ENCODE measurements at places on chromosomes 6 and 20.

DNA sequence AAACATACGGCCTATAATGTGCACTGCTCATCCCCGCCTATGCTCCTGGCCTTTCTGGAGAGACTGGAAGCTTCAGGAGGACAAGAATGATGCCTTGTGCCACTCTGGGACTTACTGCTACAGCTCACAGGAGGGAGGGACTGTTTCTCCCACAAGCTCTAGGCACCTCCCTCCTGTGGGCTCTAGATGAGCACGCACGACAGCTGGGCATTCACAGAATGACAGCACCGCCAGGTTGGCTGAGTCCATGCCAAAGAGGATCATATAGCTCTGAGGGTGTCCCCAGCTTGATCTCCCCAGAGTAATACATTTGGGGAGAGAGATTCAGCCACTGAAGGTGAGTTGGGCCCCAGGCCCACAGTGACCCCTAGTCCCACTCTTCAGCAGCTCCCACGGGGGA is 10.1 kb upstream of the PGC start:
- DNase-seq = no peak

- DNase-seq = no peak
Measured at GRCh38 chr6:14488180-14488579, 370.6 kb downstream of the CD83 start.

DNA sequence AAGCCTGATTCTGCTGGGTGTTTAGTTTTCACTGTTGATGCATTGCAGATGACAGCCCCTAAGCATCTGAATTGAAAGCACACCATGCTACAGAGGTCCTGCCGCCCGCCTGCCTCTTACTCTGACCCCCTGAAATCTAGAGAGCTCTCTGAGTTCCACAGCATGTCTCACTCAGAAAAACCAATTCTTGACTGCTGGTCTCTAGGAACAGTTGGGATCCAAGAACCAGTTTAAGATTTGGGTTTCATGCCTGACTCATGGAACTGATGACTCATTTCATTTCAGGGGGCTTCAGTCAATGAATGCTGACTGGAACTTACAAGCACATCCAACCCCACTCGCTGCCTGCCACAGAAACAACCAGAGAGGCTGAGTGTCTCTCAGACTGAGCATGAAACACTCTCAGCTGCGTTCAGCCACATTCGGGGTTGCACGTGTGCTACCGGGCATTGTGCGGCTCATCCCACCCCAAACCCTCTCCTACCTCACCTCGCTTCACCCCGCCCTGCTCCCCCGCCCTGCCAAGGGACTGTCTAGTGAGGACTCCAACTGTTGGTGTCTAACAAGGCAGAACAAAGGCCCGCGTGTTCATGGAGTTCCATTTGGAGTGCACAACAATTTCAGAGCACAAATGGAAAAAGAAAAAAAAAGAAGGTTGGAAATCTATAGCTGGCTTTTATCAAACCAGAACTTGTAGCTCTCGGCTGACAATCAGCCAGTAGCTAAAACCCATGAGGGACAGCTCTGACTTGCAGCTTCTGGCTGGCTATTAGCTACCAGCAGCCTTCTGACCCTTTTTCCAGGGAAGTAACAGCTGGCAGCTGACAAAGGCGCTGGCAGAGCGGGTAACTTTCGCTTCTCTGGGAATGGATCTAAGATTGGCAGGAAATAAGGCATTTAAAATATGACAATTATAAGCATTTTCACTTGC is 20.0 kb upstream of the TRAF3IP2 start:
- peak; percentile 31 for DNase-seq

- DNase-seq = no peak
Measured at GRCh38 chr6:35642471-35643161, 46.1 kb downstream of the FKBP5 start.

DNA sequence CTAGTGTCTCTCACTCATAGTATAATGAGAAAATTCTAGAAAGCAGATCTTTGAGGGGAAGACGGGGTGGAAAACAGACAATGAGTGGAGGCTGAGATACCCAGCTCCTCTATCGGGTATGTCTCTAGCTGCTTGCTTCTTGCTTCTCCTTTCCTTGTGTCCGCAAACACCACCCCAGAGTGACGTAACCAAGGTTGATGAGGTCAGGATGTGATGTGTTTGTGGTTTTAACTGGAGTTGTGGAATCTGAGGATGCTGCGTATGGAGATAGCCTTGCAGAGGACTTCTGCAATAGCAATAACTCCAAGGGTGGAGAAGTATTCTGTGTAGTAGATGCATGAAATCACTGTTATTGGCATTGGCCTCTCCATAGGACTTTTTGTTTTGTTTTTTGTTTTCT is 132.7 kb upstream of the IFNGR1 start:
- peak; percentile 51 for DNase-seq

- DNase-seq = peak; percentile 8
Measured at GRCh38 chr6:150527100-150527499, 72.6 kb upstream of the PLEKHG1 start.

DNA sequence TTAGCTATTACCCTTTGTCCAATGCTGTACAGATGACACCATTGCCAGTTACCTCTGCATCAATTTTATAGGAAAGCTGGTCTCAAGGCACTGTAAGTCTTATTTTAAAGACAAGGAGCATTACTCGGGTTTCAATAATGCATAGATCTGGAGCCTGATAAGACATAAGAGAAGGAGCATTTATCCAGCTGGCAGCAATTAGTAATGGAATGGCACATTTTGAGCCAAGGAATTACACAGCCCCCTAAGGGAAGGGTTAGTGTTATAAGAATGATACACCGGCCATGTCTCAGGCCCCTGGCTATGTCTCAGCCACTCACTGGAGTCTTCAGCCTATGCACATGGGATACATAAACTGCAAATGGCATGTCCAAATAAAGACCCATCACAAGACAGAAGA is 23.1 kb upstream of the TMEM242 start:
- DNase-seq = no peak

GRCh38 chr6:35519313-35520015 is 6.8 kb upstream of the TULP1 start:
- no peak for DNase-seq

DNA sequence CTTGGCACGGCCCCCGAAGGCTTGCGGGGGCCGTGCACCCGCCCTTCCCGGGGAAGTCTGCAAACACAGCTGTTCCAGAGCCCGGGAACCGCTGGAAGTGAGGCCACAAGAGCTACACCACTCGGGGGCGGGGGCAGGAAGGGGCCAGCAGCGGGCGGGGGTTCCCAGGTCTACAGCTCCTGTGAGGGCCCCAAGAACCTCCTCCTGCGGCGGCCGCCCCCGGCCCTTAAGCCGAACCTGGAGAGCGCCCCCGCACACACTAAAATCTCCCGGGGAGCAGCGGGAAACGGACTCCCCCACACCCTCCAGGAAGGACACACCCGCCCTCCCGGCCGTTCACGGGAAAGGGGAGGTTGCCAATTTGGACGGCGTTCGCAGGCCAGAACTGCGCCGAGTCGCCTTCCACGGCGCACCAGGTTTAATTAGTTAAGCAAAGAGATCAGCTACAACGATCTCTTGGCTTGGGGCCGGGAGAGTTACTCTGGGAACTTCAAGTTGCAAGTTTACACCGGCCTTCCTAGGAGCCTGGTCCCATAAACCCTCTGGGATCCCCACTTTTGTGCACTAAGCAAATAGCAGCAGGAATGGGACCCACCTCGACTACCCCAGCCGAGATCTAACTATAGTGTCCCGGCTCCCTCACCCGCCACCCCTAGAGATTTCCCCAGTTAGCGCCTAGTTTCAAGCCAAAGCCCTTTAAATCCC is 1.7 kb downstream of the JAG1 start:
- DNase-seq = no peak

DNA sequence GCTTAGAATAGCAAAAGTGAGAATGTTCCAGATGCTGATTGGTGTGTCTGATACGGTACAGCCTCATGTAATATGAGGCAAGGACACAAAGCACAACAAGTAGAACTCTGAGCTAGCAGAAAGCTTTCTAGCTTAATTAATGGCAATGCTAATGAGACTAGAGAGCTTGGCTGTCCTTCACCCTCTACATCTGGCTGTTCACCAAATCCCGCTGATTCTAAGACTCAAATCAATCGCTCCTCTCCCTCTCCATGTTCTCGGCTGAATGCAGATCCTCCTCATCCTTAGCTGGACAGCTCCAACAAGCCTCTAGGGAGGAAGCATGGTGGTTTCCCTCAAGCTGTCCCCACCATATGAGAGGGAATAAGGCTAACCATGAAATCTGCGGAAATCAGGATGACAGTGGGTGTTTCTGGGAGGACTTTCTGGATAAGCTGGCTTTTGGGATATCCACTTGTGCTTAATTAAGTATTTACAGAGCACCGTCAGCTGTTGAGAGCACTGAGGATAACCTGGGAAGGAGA is 128.9 kb downstream of the FOXC1 start:
- DNase-seq = no peak

DNA sequence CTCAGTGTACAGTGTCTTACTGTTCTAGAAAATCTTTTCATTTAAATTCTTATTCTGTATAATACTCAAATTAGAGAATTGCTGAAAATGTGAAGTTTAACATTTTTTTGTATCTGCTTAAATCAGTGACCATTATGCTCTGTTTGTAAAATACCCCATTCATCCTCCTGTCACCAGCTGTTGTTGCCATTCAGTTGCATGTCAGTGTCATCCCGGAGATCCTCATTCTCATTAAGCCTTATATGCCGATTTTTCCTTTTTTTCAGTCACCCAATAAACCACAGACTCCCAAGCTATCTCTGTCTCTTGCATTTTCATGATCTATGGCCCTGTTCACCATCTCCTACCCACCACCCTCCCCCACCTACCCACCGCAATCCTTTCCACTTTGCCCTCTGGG is 20.4 kb downstream of the GTF2H5 start:
- DNase-seq = no peak

DNA sequence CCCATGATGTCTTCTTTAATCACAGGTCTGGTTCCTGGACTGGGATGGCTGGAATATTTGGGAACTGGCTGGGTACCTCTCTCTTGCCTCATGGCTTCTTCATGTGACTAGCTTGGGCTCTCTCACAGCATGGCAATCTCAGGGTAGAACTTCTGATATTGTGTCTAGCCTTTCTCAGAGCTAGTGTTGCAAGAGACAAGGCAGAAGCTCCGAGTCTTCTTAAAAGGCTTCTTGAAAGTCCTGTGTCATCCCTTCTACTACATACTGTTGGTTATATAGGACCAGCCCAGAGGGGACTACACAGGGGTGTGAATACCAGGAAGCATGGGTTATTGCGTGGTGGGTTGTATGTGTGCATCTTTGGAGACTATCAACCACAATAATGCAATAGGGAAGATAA is 23.3 kb downstream of the BCAS1 start:
- no peak for DNase-seq

- peak; percentile 24 for DNase-seq
Measured at GRCh38 chr20:59042151-59042795, at the start of gene PRELID3B. PRELID3B (minus strand) TSS chr20:59042786; CDS start chr20:59042730, 56 bp downstream.

DNA sequence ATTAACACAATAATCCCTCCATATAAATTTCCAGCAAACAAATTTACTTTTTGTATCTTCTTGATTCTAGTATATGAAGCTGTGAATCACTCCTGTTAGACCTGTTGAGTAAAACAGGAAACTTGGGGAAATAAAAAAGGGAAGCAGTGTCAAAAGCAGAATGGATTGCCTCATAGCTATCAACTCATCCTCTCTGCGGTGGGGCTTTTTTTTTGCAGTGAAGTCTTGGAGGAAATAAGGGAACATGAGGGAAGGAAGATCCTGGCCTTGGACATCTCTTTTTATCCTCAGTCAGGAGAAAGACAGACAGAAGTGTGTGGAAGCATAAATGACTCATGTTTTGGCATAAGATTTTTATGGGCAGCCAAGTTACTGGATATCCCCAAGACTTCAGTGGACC is 332.5 kb downstream of the TFAP2A start:
- peak; percentile 44 for DNase-seq

DNA sequence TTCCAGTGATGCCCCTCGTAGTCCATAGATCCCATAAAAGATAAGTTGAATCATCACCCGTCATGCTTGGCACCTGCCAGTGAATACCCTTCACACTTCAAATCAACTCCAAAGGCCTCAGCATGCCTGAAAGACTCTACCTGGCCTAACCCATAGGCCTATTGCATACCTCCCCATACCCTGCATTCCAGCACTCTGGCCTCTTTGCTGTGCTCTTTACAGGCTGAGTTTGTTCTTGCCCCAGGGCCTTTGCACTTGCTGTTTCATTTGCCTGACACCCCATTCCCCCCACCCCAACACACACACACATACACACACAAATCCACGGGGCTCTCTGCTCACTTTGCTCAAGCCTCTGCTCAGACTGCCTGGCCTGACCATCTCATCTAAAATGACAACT is 3.0 kb upstream of the GFOD1 start:
- no peak for DNase-seq

GRCh38 chr20:23059846-23060245 is 10.4 kb upstream of the THBD start:
- DNase-seq = no peak

DNA sequence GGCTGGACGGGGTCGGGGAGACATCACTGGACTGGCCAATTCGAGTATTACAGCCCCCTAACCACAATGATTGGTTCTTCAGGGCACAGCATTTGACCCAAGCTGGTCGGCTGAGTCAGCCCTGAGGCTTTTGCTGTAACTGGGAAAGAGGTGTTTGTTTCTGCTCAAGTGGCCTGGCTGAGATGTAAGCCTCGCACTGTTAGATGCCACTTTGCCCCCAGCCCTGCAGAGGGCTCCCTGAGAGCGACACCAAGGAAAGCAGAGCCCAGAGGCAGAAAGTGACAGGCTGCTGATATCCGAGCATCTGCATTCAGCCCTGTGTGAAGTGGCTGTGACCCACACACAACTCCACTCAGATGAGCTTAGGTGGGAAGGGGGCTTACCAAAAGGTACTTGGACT is 19.4 kb downstream of the ERGIC3 start:
- DNase-seq = peak; percentile 81

DNA sequence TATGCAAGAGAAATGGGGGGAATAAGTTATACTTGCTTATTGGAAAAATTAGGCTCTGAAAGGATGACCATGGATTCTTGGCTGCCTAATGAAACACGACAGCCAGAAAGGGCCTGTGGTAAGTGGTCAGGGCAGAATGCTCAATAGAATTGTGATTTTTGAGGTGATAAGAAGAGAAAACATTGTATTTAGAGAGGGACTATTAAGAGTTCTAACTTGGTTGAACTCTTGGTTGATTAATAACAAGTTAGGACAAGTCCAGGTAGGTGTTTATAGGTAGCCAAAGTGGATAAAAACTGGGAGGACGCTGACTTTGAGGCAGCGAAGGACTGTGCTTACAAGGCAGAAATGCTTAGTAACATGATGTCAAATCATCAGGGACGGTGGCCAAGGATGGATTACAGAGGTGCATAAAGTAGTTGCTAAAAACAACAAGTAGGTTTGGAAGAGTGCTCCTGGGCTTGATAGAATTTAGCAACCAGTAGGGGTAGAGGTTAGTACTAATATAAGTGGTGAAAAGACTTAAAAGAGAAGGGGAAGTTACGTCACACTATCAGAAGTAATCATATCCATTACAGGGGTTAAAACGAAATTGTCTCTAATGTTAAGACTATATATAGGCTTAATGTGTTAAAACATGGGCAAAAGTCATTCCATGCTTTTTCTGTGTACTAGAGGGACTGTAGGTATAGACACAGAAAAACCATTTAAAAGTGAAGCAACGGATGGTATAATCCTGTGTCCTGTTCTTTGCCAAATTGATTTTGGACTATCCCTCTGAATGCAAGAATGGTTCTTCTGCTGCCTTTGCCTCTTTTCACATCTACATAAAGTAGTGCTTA is 98.6 kb downstream of the EYA4 start:
- no peak for DNase-seq

GRCh38 chr6:166351715-166352285 is 9.5 kb upstream of the SFT2D1 start:
- peak; percentile 12 for DNase-seq

- no peak for DNase-seq
Measured at GRCh38 chr6:137570393-137570792, 76.2 kb upstream of the OLIG3 start.

GRCh38 chr6:50722829-50723554 is 9.7 kb downstream of the TFAP2D start:
- no peak for DNase-seq
